ENCODE measurements at places on chromosomes 3 and 15. TPM values are rescaled to one million over a fixed set of nuclear protein-coding genes. Genes with fewer than 3 reads are reported as not detected.

- peaks cover 10% of the 10 kb centered on the region for H3K4me1 ChIP-seq
- no peaks in the 10 kb centered on the region for H3K27me3 ChIP-seq
- no peak overlapping the region for H3K4me3 ChIP-seq
These were observed 121.7 kb downstream of the PLD1 start for GRCh38 chr3:171688593-171688992.

DNA sequence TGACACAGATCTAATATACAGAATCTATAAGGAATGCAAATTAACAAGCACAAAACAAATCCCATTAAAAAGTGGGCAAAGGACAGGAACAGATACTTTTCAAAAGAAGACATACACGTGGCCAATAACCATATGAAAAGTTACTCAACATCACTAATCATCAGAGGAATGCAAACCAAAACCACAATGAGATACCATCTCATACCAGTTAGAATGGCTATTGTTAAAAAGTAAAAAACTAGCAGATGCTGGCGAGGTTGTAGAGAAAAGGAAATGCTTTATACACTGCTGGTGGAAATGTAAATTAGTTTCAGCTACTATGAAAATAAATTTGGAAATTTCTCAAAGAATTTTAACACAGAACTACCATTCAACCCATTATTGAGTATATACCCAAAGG lies 50.7 kb downstream of the ADAMTS17 start:
- peaks cover 3% of the 10 kb centered on the region for H3K36me3 ChIP-seq
- no peak for DNase-seq
- H3K4me1 ChIP-seq: peaks cover 5% of the 10 kb centered on the region
- no peak overlapping the region for H3K4me3 ChIP-seq
- no peaks in the 10 kb centered on the region for H3K27me3 ChIP-seq

Gene EIF5A2
- 8.4 TPM for total RNA-seq

Gene DIS3L
- 22.1 TPM for total RNA-seq

Gene CLDN16
- not detected for total RNA-seq

DNA sequence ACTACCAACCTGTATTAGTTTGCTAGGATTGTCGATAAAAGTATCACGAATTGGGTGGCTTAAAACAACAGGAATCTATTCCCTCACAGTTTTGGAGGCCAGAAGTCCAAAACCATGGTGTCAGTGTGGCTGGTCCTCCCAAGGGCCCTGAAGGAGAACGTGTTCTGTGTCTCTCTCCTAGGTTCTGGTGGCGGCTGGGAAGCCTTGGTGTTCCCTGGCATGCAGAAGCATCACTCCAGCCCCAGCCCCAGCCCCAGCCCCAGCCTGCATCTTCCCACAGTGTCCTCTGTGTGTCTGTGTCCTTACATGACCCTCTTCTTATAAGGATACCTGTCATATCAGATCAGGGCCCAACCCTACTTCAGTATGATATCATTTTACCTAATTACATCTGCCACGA lies 272.5 kb upstream of the LYSMD4 start:
- H3K36me3 ChIP-seq: no peaks in the 10 kb centered on the region
- no peaks in the 10 kb centered on the region for H3K27me3 ChIP-seq
- no peaks in the 10 kb centered on the region for H3K4me1 ChIP-seq
- H3K4me3 ChIP-seq: no peak overlapping the region

GRCh38 chr15:77790481-77790880 lies 157.8 kb upstream of the LINGO1 start:
- peaks cover 1% of the 10 kb centered on the region for H3K4me1 ChIP-seq
- peaks cover 50% of the 10 kb centered on the region for H3K27me3 ChIP-seq
- H3K27ac ChIP-seq: no peak overlapping the region

- no peaks in the 10 kb centered on the region for H3K27me3 ChIP-seq
- no peaks in the 10 kb centered on the region for H3K4me1 ChIP-seq
- no peak for DNase-seq
- no peak overlapping the region for H3K27ac ChIP-seq
- no peaks in the 10 kb centered on the region for H3K36me3 ChIP-seq
These were observed 161.7 kb upstream of the ZNF385D start for GRCh38 chr3:21912711-21913110.

Gene COL6A5
- not detected for total RNA-seq

- peaks cover 16% of the 10 kb centered on the region for H3K27me3 ChIP-seq
- peaks cover 3% of the 10 kb centered on the region for H3K4me1 ChIP-seq
- DNase-seq: no peak
- no peak overlapping the region for H3K4me3 ChIP-seq
These were observed 83.8 kb upstream of the TPM1 start for GRCh38 chr15:62958528-62959363.

GRCh38 chr3:153357436-153357835 lies 195.4 kb downstream of the RAP2B start:
- DNase-seq: no peak
- no peak overlapping the region for H3K4me3 ChIP-seq
- no peaks in the 10 kb centered on the region for H3K4me1 ChIP-seq
